ENCODE measurements at places on chromosomes 16 and 17.
A peak's percentile ranks its signal among the peaks of the same experiment; 100 is the strongest.

DNA sequence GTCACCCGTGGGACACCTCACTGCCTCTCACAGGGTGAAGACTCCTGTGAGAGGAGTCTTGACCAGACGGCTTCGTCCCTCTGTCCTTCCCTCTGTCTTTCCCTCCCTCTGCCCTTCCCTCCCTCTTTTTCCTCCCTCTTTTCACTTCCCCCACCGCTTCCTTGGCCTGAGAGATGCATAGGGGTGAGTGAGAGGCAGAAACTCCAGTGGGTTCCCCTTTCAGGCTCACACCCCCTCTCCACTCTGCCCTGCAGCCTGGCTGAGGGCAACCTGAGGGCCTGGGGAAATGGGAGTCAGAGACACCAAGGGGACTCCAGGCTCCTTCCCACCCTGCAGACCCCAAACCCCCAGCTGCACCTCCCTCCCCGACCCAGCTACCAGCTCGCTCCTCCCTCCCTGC, 14.6 kb upstream of the KRT17 start:
- DNase-seq, result no peak

DNA sequence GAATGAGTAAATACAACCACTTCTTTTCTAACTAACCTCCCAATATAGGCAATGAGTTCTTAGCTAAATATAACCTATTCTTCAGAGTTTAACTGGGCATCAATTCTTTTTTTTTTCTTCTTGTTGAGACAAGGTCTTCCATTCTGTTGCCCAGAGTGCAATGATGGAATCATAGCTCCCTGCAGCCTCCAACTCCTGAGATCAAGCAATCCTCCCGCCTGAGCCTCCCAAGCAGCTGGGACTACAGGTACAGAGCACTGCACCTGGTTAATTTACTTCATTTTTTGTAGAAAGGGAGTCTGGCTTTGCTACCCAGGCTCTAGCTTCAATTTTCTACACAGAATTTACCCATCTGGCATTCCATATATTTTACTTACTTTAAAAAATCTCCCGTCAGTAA, 1.1 kb downstream of the METTL16 start:
- DNase-seq, result no peak

GRCh38 chr16:71618429-71618828, 7.6 kb upstream of the MARVELD3 start:
- DNase-seq, result no peak

DNA sequence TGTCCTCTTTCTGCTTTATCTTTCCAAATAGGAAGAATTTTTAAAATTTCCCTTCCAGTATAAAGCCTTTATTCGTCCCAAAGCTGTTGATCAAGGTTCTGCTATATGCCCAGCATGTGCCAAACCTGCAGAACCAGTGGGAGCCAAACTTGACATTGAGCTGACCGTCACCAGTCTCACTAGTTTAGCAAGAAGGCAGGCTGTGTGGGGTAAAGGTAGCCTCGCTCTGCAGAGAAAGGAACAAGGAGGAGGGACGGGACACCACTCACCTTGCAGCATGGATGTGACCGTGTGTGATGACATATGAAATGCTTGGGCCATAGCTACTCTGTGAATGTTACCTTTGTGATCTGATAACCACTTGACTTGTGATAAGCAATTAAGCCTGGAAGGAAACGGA, 392.2 kb downstream of the CPPED1 start:
- DNase-seq, result no peak

- DNase-seq, result no peak
Observed at GRCh38 chr16:88441460-88441859, 11.6 kb upstream of the ZFPM1 start.

DNA sequence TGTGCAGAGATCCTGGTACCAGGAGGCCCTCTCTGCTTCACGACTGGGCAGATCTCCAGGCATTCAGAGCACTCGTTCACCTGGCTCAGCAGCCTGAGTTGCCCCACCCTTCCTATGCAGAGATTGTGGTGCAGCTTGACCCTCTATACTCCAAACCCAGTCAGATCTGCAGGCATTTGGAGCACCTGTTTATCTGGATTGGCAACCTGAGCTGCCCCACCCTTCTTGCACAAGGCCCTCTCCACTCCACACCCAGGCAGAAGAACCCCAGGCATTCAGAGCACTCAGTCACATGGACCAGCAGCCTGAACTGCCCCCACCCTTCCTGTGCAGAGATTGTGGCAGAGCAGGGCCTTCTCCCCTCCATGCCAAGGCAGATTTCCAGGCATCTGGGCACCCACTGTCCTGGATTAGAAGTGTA, 88.4 kb upstream of the CDH5 start:
- no peak for DNase-seq

GRCh38 chr17:32697728-32698625, 178.9 kb downstream of the MYO1D start:
- no peak for DNase-seq

DNA sequence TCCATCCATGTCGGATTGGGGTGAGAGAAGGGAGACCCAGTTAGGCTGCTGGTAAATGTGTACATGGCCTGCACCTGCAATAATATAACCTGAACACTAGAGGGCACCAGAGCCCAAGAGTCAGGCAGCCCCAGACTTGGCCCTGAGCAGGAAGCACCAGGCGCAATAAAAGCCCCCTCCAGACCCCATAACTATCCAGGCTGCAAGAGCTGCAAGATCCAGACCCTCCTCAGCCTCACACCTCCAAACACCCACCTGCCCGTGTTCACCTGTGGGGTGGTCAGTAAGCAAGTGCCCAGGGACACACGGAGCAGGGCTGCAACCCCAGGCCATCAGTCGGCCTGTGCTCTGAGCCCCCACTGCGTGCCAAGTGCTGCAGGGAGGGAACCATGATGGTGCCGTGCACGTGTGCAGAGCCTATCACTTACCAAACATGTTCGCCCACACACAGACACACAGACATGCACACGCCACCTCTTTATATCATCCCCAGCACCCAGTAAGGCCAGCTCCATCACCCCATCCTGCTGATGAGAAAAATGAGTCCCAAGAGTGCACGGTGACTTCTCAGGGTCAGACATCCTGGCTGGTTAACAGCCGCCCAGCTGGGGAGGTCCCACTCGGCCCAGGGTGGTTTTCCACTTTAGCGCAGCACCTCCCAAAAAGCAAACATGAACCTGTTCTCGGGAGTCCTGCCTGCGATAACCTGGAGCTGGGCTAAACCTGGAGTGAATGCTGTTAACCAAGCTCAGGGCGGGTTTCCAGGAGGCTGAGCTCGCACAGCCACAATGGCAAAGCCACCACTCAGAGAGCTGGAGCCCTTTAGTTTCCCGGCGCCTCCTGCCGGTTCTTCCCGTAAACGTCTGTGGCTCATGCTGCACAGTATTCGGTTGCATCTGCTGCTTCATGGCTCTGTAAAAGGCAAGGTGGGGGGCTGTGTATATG, 439.8 kb downstream of the SOX9 start:
- peak; percentile 57 for DNase-seq

DNA sequence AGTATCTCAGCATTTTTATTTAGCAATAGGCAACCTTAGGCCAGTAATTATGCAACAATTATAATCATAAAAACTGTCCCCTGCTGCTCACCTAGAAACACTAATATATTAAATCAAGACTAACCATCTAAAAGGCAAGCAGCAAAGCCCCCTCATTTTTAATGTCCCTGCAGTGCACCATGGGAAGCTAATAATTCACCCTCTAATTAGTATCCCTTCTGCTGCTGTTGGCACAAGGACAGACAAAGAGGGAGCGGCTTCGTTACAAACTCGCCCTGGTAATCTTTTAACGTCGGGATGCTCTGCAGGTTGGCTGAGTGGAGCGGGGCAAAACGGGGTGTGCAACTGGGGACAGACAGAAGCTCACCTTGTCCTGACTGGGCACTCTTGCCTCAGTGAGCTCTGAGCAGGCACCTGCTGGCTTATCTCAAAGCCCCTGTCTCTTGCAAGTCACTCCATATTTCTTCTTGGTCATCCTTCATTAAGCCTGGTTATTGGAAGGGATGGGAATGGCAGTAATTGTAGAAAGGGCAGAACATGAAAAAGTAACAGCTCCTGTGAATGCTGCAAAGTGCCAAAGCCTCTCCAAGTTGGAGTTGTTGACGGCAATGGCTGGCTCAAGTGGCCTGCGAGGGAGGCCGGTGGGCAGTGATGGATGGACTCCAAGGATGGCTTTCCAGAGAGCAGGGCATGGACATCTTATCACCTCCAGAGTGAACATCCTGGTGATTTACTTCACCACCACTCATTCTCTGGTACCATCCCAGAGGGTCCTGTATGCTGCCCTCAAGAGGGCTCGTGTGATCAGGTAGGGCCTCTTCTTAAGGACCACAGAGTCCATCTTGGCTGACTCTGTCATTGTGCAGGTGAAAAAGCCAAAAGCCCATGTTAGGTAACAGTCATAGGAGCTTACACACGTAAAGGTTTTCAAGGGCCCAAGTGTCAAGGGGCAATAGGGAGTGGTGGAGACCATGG, 219.6 kb upstream of the N4BP1 start:
- no peak for DNase-seq

DNA sequence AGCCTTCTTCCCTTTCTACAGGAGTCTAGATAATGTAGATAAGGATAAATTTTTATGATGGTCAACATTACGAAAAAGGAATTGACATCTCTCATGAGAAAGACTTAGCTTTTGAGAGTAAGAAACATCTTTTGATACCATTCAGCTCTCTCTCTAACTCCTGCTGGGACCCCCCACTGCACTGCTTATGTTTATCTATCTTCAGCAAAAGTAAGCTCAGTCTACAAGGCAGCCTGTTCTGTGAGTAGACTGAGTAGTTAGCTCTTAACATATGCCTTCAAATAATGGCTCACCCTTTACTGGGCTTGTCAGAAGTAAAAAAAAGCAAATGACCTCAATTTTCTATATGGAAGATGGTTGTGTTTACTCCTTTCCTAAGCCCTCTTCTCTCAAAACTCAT, 372.2 kb upstream of the CDH11 start:
- no peak for DNase-seq

DNA sequence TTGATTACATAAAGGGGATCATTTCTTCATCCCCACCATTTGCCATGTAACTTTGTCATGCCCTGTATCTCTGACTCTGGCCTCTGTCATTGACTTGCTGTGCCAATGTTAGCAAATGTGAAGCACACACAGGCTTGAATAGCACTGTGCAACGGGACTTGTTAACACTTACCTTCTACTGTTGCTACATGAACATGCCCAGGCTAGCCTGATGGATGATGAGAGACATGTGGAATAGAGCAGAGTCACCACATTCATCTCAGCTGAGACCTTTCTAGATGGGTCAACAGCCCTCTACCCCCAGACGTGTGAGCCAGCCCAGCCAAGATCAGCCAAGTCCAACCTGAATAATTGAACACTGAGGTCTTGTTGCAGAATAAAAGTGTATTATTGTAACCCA, 162.1 kb upstream of the SALL1 start:
- no peak for DNase-seq

DNA sequence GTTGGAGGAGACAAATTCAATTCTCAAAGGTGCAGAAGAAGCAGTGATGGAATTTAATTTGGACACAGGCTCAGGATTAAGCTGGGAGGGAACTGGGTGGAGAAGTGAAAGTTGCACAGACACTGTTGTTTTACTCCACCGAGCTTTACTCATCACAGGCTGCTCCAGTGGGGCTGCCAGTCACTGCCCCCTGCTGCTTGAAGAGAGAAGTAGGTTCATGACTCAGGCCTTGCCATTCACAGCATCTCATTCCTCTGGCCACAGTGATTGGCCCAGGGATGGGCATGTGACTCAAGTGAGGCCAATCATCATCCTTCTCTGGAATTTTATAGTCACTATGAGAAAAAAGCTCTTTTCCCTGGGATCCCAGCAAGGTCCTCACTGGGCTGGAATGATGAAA, 11.8 kb downstream of the GNAO1 start:
- DNase-seq, result no peak

- DNase-seq, result no peak
Observed at GRCh38 chr17:38850374-38850773, 3.1 kb downstream of the RPL23 start.

DNA sequence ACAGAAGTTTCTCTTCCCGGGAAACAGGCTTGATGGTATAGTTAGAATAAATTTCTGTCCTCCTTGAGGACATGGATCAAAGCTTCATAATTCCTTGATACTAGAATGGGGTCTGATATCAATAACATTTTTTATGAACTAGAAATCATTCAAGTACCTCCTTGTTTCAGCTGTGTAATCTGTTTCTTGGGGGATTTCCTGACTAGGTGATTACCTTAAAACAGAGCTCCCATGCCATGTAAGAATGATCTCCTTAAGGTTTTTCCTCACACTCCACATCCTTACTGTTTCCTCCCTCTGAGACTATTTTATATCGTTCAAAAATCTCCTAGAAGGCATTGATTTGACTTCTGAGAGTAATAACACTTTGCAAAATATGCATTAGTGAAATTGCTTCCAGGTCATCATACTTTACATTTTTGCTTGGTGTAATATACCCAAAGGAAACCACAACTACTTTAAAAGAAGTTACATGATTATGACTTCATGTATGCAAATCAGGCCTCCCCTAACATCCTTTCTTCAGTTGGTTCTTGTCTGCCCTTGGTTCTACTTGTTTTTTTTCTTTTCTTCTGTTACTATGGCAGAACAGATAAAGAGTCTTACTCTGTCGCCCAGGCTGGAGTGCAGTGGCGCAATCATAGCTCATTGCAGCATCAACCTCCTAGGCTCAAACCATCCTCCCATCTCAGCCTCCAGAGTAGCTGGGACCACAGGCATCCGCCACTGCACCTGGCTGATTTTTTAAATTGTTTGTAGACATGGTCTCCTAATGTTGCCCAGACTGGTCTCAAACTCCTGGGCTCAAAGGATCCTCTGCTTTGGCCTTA, 388.8 kb downstream of the ZFHX3 start:
- DNase-seq, result no peak

DNA sequence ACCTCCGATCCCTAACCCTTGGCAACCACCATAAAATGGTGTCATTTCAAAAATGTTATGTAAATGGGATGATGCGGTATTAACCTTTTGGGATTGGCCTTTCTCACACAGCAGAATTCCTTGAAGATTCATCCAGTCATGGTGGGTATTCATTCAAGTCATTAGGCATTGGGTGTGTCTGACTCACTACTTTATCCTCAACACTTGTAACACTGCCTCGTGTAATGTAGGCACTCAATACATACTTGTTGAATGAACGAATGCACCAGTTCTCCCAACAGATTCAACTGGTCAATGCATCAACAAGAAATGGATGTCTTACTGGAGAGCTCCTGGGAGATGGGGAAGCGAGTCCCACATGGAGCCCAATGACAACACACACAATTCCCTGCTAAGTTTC, 21.8 kb upstream of the GAN start:
- DNase-seq, result no peak

DNA sequence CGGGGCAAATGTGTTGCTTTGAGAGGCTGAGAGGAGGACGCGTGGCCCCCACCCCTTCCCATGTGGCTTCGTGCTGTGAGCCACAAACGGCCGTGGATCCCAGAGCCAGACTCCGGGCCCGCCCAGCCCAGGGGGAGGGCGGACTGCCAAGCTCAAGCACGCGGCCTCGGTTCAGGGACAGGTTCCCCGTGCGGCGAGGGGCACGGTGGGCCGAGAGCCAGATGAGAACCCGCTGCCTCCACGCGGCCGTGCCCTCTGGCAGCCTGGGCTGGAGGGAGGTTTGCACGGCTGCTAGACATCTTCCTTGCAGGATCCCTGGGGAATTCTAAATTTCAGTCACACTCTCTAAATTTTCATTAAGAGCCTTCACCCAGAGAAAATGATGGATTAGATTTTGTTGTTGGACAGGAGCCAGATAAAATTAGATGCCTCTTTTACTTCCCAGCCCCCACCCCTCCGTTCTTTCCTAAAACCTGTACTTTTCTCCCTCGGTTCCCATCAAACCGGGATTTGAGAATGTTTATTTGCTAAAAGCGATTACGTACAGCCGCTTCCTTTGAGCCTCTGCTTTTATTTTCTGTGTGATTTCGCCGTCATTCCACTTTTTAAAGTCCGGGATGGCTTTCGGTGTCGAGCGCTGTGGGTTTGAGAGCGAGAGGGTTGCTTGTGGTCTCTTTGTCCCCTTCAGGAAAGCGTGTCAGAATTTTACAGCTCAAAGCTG, 25.0 kb upstream of the GNG13 start:
- peak; percentile 22 for DNase-seq

Data from mesothelial cell of epicardium (in vitro differentiated cells).